ENCODE measurements at places on chromosomes 12 and 14.

DNA sequence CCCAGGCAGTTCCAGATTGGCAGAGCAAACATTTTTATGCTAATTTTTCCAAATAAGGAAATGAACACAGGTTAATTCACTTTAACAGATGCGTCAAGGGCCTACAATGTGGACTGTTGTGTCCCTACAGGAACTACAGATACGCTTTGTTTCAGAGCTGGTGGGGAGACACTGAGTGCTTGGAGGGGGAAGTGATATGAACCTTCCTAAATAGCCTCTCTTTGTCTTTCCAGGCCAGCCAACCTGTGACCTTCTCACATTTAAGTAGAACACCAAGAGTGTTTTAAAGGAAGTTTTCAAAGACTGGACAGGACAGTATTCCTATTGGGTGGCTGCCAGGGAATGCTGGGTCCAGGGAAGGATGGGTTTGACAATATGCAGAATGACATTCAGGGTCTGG, 141.3 kb downstream of the ZNF664 start:
- DNase-seq, result no peak

GRCh38 chr12:1350055-1350933, 244.1 kb downstream of the FBXL14 start:
- peak; percentile 59 for DNase-seq

DNA sequence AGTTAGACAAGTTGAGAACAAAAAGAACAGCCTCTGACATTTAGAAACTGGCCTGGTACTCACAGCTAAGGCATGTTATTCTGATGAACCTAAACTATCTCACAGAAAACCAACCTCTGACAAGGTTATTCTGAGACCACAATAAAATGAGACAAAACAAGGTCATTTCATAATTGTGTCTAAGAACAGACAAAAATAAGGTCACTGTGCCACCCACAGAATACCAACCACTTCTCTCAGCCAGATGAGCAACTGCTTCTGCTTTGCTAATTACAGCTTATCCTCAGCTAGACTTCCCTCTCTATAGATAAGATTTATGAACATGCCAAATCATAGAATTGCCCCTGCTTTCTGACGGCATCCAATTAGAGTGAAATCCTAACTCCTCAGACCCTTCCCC, 52.2 kb upstream of the CRACR2A start:
- no peak for DNase-seq

DNA sequence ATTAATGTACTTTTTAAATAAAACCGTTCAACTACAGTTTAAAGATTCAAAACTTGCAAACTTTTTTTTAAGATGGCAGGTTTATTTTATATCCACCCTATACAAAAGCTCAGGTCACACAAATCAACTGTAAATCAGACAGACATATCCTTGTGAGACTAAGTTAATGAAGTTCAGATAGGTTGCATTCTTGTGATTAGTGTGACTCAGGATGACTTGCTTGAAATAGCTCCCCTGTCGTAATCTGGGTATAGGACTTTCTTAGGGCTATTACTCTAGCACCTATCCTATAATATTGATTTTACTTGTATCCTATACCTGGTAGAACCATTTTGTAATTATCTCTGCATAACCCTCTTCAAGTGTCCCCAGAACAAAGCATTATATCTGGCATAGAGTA, 9.5 kb upstream of the PRKD1 start:
- peak; percentile 34 for DNase-seq

DNA sequence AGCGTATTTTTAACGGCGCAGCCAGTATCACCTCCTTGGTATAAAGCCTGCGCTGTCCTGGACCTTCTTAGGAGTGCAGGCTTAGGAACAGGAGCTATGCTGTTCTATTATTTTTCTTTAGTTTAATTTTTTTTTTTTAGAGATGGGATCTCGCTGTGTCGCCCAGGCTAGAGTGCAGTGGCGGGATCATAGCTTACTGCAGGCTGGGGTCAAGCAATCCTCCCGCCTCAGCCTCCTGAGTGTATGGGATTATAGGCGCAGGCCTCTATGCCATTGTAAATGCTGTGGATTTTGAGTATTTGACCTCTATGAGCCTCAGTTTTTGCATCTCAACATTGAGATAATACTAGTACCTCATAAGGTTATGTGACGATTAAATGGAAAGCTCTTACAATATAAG, 4.1 kb downstream of the OR10AD1 start:
- DNase-seq, result no peak

- no peak for DNase-seq
Measured at GRCh38 chr14:89621009-89621421, 204.0 kb upstream of the FOXN3 start.

- no peak for DNase-seq
Measured at GRCh38 chr12:110245369-110245772, 35.7 kb upstream of the ATP2A2 start.

DNA sequence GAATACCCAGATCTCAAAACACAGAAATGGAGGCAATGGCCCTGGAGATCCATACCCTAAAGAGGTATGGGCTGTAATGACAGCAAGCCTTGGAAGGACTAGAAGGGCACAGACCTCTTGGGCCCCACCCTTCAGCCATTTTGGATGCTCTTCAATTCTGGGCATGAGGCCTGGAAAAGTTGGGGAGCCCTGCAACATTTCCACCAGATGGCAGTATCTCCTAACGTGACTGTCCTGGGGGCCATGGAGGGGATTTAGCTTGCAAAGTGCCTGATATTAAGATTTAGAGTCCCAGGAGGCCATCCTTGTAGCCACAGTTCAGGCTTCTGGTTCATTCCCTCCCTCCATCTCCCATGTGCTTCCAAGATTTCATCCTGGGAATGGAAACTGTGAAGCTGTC, 30.2 kb downstream of the KCNA5 start:
- DNase-seq, result no peak

GRCh38 chr12:29033519-29033918, 115.6 kb upstream of the FAR2 start:
- no peak for DNase-seq

DNA sequence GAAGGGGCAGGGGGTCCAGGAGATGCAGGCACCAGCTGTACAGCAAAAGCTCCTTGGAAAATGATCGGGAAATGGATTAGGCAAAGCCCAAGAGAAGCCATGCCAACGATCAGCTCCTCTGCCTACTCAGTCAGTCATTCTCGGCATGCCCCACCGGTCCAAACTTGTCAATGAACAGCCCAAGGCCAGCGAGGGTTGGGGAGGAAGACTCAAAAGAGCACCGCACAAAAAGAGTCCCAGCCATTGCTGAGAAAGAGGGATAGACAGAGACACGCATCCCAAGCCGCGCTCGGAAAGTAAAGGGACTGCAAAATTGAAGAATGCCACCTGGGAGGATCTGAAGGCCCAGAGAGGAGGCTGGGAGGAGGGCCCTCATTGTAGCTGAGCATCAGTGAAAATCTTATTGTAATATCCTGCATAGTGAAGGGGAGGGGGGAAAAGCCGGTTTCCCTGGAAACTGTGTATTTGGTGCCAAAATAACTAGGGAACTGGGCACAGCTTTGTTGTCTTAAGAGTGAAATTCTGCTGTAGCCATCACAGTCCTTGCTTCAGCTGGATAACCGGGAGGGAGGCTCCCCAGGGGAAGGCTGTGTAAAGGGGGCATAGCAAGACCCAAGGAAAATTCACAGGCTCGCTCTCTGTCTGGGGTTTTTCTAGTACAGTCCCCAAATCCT, 4.7 kb downstream of the KDM2B start:
- DNase-seq, result no peak

DNA sequence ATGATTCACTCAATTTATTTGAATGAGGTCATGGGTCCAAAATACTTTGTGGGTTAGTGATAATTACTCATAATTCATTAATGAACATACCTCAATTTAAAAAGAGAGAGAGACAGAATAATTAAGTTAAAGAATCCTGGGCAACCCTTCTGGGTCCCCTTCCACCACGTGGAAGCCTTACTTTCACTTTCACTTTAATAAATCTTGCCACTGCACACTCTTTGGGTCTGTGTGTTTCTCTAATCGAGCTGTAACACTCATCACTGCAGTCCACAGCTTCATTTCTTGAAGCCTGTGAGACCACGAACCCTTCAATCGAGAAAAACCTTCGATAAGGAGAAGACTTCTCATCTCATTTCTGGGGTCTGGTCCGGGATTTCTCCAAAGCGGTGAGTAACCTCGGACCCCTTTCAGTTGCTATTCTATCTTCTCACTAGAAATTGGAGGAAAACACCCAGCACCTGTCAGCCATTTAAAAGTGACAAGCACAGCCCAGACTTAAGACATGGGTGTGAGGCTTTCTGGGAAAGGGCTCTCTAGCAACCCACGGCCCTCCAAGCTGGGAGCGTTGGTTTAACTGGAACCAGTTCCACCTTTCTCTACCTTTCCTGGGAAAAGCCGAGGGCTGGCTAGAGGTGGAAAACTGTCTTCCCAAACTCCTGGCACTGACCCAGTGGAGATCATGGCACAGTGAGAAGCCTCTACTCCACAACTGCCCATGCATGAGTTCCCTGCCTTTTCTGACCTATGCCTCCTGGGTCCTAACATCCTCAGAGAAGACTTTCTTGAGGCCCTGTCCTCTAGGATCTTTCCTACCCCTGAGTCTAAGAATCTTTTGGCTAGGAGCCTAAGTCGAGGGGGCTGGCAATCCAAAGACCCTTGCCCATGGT, 148.8 kb upstream of the ATF7IP start:
- DNase-seq, result no peak

DNA sequence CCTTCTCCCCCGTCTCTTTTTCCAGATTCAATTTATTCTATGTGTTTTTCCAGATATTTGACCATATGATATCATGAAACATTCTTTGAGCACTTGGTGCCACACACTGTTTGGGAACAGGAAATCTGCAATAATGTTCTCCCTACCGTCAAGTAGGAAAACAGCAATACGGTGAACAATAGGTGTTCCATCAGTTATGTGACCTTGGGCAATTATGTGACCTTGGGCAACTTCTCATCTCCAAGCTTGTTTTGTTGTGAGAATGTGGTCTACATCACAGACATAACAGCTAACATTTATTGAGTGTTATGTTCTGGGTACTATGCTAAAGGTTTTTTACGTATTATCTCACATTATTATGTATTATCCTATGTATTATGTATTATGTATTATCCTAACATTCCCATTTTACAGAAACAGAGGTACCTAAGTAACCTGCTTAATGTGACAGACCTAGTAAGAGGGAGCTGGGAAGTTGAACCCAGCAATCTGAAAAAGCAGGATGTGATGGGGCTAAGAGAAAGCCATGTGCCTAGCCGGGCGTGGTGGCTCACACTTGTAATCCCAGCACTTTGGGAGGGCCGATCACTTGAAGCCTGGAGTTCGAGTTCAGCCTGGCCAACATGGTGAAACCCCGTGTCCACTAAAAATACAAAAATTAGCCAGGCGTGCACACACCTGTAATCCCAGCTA, 1.2 kb upstream of the NEK9 start:
- DNase-seq, result no peak

- DNase-seq, result no peak
Measured at GRCh38 chr12:64109706-64110105, 112.4 kb downstream of the KICS2 start.

GRCh38 chr14:67697006-67697405, 1.4 kb upstream of the RDH11 start:
- no peak for DNase-seq

DNA sequence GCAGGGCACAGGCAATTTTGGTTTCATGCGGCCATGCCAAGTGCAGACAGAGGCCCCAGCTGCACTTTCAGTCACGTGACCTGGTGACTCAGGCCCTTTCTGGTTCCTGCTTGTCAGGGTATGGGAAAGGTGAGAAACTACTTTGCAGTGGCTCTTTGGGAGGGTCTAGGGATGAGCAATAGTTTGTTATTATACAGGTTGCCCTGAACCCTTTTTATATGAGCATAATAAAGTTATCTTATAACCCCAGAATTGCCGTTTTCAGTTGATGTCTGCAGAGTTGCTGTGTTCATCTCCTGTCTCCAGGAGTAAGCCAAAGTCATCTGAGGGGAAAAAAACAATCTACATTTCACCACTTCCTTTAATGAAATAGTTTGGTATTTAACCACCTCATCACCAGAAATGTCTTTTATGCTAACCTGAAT, 30.9 kb upstream of the EMP1 start:
- DNase-seq, result peak; percentile 91

- DNase-seq, result peak; percentile 38
Measured at GRCh38 chr14:57501039-57501557, 7.4 kb upstream of the CCDC198 start.

GRCh38 chr12:5010151-5010550, 33.5 kb upstream of the KCNA5 start:
- DNase-seq, result no peak

GRCh38 chr12:96419576-96420276, 19.5 kb upstream of the CDK17 start:
- DNase-seq, result no peak

GRCh38 chr12:130677957-130678558, 38.0 kb downstream of the RIMBP2 start:
- no peak for DNase-seq

DNA sequence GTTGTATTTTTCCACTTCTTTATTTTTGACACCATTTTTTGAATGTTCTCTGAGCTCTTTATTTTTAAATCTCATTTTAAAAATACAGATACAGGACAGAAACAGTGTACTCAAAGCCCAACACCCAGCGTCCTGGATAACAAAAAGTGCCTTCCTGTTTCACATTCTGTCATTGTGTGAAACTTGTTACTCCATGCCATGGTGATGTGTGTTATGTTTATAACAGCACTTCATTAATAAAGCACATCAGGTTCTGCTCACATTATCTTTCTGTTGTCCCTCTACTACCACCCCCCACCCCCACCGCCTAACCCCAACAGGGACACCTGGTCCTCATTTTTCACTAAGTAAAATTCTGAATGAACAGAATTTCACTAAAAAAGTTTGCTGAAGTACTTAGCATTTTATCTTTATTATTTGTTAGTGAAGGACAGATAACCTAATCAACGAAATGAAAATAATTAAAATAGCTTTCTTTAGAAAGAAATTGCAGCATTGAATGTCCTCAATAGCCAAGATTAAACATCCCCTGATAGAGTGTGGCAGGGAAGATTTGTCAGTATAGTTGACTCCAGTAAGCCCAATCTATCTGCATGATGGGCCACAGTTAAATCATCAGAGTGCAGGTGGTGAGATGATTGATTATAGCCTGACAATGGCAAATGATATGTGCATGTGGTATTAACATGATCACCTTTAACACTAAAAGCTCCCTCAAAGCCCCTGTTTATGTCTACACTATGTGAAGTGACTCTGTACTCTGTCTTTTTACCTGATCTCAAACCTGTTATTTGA, 153.9 kb downstream of the ACSS3 start:
- DNase-seq, result no peak

DNA sequence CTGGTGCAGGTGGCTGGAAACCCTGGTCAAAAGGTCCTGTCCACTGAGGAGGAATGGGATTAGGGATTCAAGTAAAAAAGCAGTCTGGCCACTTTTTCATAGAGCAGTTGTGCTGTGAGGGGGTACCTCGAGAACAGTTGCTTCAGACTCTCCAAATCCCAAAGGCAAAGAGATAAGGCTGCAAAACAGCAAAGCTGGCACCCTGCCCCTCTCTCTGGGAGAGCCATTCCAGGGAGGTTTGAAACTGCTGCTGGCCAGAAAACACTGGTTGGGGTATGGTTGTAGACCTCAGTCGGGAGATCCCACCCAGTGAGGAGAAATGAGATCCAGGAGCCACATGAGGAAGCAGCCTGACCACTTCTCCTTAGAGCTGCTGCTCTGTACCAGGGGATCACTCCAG, 137.3 kb downstream of the CEP83 start:
- DNase-seq, result no peak
